Stimulated activated CD4-positive, alpha-beta T cell treated with anti-CD3 and anti-CD28 coated beads, Interleukin-12 subunit alpha, Interleukin-12 subunit beta, amount 100 ng/mL, for 24 hours (primary cell): ENCODE measurements at places on chromosomes 4 and X.
A peak's percentile ranks its signal among the peaks of the same experiment; 100 is the strongest.

DNA sequence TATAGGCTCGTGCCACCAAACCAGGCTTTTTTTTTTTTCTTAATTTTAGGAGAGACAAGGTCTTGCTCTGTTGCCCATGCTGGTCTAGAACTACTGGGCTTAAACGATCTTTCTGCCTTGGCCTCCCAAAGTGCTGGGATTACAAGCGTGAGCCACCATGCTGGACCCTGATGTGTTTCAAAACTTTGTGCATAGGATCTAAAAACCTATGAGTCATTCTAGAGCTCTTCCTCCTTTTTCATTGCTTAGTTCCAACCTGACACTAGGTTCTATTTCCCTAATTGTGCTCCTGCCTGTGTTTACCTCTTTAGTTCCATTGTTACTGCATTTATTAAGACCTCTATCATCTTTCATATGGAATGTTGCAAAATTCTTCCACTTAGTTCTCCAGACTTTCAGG, 57.3 kb downstream of the HPGD start:
- DNase-seq = no peak

GRCh38 chrX:11309220-11309619, 16.0 kb downstream of the AMELX start:
- no peak for DNase-seq

GRCh38 chrX:10744007-10744406, 123.6 kb upstream of the MID1 start:
- DNase-seq = no peak

DNA sequence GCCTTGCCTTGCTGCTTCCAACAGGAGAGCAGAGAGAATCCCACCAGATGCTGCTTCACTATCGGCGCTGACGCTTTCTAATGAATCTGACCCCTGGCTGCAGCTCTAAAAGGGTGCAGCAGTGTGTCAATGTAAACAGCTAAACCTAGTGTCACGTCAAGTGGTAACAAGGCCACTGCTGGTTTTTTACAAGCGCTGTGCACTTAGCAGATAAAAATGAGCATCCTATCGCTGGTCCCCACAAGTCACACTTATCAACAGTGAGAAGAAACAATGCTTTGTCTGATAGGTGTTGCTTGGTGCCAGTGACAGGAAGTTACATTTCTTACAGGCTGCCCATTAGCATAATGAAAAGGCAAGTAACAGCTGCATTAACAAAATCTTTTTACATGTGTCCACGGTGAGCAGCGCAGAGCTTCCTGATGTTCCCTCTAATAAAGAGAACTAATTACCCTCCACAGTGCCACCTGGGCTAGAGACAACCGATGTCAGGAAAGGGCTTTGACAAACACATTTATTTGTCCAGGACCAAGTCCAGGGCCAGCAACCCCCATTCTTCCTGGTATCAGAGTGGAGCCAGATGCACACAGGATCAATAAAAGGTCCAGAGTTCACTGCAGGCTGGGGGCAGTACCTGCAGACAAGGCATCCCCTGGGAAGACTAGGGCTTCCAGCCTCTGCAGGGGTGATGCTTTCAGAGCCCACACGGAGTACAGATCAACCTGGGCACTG, 176.0 kb downstream of the MGST2 start:
- no peak for DNase-seq

DNA sequence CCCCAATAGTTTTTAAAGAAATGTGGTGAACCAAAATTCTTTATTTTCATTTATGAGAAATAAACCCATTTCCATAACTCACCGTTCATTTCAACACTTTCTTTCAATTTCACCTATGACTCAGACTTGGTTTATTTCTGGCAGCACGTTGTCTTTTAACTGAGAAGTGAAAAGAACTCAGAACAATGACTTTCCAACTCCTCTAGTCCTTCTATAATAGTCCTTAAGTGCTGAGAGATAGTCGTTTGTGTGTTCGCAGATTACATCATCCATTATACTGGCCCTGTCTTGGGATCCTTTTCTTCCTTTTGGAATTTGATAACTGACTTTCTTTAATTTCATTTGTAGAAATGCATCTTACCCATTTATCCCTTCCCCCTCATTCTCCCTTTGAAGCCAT, 113.6 kb downstream of the GLUD2 start:
- no peak for DNase-seq

DNA sequence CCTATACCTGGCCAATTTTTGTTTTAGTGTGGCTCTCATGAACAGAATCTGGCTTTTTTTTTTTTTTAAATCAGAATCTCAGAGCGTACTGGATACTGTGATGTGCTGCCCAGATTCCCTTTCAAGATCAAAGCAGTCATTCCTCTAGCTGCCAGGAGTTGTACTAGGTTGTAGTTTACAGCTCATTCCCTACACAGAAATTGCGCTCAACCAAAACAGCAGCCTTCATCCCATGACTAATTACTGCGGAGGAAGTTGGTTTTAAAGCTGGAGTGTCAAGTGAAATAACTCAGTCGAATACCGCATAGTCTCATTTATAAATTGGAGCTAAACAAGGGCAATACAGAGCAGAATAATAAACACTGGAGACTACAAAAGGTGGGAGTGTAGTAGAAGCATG, 12.2 kb upstream of the TMPRSS11B start:
- DNase-seq = no peak

DNA sequence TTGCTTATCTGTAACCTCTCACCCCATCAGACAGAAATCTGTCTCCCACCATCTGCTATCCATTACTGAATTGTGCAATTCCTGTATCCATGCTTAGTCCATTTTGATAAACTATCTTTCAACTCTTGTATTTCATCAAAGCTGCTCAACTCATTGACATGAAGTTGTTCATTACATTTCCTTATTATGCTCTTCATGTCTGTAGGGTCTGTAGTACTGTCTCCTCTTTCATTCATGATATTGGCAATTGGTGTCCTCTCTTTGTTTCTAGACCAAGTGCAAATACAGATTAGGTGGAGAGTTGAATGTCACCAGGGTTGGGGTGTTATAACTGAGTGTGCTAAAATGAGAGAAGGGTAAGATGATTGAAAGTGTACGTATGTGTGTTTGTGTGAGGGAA, 69.2 kb upstream of the ADRA2C start:
- DNase-seq = no peak

GRCh38 chr4:8419222-8420041, 21.1 kb downstream of the ACOX3 start:
- peak; percentile 43 for DNase-seq

DNA sequence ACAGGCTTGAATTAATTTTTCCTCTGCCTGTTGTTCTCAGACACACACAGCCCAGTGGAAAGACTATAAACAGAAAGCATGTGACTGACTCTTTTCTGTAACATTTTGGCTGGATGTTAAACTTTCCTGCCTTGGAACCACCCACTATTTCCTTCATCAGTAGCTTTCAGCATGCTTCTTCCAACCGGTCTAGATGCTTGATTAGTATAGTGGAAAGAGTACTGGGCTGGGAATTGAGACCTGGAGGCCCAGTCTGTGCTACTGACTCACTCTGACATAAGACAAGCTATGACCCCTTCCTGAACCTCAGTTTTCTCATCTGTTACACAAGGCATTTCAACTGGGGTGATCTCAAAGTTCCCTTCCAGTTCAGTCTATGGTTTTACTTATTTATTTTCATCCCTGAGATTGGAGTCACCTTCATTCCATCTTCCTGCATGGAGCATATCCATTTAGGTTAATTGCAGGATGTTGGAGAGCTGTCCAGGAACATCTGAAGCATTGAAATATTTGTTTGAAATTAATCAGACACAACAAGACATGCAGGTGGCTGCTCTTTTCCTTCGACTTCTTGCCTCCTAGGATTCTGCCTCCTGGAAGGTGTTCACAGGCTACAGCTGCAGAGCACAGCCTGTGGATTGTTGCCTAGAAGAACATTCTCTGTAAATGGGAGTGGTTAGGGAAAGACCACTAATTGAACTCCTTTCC, 173.4 kb downstream of the RTL9 start:
- DNase-seq = no peak

- DNase-seq = no peak
Measured at GRCh38 chrX:153502796-153503195, 8.0 kb downstream of the BGN start.

GRCh38 chr4:103099691-103100392, at the start of gene BDH2:
Gene BDH2, minus strand, starts transcription at chr4:103099834. Its CDS starts 3,580 bp downstream, at chr4:103096254.
- DNase-seq = no peak

- DNase-seq = no peak
Measured at GRCh38 chr4:143736861-143737260, 36.4 kb upstream of the FREM3 start.

GRCh38 chrX:53715346-53715924, 28.9 kb upstream of the HUWE1 start:
- no peak for DNase-seq

DNA sequence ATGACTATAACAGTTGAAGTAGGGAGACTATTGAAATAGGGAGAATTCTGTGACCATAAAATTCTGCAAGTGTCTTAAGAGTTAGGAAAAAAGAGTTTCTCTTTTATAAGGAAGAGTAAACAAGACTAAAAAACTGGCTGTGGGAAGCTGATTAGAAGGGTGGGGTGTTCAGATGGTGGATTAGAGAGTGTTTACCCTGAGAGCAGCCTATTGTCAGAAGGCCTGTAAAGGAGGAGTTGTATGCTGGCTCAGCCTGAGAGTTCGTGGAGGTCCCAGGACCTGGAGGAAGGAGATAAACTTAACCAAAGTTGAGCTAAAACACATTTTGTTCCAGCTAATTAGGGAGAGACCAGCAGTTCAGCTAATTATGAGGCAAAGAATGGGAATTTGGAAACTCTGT, 629.7 kb downstream of the PCDH7 start:
- DNase-seq = no peak
